ELR (cell line): ENCODE measurements at places on chromosomes 1 and 21.

GRCh38 chr1:203103829-203104495, 18.1 kb upstream of the MYOG start:
- DNase-seq = no peak

DNA sequence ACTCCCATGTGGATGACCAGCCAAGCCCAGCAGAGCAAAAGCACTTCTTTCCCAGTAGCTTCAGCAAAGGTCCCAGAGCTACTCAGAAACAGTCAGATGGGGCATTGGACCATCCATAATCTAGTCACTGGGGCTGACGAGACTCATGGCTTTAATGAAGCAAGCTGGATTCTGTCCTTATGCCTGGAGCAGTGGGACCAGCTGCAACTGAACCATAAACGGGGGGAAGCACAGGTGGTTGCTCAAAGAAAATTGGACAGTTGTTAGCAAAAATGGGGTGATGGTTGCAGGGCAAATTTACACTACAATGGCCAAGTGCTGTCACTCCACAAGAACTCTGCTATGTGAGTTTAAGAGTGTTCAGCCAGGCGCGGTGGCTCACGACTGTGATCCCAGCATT, 17.4 kb upstream of the FASLG start:
- no peak for DNase-seq

GRCh38 chr21:39014747-39015146, 168.5 kb downstream of the PSMG1 start:
- DNase-seq = peak; percentile 98

- DNase-seq = no peak
Observed at GRCh38 chr1:228081144-228081543, 1.4 kb upstream of the ARF1 start.

GRCh38 chr1:81499487-81499886, 301.2 kb upstream of the ADGRL2 start:
- no peak for DNase-seq

DNA sequence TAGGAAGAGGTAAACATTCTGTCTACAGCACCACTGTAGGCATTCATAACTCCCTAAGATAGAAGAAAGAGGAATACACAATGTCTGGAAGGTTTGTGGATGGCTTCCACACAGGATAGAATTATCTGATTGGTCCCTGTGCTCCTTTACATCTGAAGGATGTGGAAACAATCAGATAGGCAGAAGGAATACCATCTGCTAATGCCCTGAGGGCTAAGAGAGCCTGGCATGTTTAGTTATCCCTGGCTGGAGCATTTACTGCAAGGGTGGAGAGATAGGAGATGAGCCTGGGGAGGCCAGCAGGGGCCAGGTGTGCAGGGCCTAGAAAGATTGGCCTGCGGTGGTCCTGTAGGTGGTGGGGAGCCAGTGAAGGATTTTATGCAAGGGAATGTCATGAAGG, 8.6 kb upstream of the ACBD3 start:
- no peak for DNase-seq

DNA sequence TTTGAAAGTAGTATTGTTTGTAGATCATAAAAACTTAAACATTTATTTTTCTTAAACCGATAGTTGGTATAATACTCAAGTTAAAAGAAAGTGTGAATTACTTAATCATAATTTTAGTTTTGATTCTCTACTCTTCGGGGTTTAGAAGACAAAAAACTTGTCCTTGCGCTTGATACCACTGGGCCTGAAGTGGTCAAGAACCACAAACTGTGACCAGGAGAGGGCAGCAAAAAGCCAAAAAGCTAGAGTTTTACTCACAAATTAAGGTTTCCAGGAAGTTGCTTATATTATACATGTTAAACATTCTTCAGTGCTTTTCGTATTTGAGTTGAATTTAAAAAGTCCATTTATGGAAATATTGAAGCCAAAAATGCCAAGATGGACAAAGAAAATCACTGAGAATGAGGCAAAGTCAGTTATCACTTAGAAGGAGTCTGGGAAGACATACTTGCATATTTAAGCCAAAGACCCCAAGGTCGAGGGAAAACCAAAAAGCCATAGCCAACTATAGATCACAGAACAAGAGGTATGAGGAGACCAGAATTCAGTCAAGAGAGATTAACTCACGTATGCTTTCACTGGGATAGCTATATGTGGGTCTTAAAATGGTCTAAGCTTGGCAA, 34.2 kb downstream of the EFCAB7 start:
- DNase-seq = peak; percentile 54

- peak; percentile 6 for DNase-seq
Observed at GRCh38 chr1:63821091-63822005, 47.5 kb downstream of the ROR1 start.

- DNase-seq = no peak
Observed at GRCh38 chr21:45525910-45526306, 16.3 kb downstream of the SLC19A1 start.
